ENCODE measurements at places on chromosomes 4 and X. TPM values are rescaled to one million over a fixed set of nuclear protein-coding genes. Genes with fewer than 3 reads are reported as not detected.
A peak's percentile ranks its signal among the peaks of the same experiment; 100 is the strongest.

The STBD1 gene
- total RNA-seq: 3.1 TPM

The SLC4A4 gene
- total RNA-seq: 0.90 TPM

The CXorf65 gene
- total RNA-seq: not detected

The ART3 gene
- total RNA-seq: 28.0 TPM

The SMIM31 gene
- not detected for total RNA-seq

The C4orf51 gene
- not detected for total RNA-seq

The RNF113A gene
- total RNA-seq: 14.3 TPM

DNA sequence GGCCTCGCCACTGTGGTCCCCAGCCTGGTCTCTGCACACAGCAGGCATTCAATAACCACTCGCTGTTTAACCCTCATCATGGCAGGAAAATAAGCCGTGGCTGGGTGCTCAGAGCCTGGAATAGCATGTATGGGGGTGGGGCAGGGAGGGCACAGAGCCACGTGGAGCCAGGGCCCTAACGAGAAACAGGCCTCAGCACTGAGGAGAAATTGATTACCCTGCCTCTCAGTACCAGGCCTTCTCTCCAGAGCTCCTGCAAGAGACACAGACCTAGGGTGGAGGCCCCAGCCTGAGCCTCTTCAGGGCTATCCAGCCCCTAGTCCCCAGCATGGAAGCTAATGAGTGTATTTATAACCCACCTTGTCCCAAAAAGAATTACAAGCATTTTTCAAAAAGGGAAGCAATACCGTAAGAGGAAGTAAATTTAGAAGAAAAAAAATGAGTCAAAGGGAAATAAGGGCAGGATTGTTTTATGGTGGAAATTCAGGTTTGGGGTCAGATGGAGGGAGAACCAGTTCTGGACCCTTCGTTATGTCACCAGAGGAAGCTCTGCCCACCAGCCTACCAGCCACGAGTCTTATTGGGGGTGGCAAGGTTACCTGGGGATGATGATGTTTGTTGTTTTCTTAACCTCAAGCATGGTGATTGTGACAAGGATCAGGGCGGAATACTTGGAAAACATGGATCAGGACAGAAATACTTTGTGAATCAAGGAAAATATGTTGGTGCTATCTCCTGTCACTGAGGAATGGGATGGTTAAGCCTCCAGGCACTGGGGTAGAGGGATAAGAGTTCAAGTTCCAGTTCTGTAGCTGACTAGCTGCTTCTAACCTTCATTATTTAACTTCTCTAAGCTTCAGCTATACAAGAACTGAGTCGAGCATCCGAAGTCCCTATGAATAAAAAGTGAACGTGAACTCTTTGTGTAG, 101.9 kb upstream of the RBPJ start:
- DNase-seq: no peak
- peak overlapping the region; percentile 63 for H3K27ac ChIP-seq
- H3K4me3 ChIP-seq: no peak overlapping the region
- no peaks in the 10 kb centered on the region for H3K36me3 ChIP-seq
- no peaks in the 10 kb centered on the region for H3K27me3 ChIP-seq
- peaks cover 19% of the 10 kb centered on the region for H3K4me1 ChIP-seq

DNA sequence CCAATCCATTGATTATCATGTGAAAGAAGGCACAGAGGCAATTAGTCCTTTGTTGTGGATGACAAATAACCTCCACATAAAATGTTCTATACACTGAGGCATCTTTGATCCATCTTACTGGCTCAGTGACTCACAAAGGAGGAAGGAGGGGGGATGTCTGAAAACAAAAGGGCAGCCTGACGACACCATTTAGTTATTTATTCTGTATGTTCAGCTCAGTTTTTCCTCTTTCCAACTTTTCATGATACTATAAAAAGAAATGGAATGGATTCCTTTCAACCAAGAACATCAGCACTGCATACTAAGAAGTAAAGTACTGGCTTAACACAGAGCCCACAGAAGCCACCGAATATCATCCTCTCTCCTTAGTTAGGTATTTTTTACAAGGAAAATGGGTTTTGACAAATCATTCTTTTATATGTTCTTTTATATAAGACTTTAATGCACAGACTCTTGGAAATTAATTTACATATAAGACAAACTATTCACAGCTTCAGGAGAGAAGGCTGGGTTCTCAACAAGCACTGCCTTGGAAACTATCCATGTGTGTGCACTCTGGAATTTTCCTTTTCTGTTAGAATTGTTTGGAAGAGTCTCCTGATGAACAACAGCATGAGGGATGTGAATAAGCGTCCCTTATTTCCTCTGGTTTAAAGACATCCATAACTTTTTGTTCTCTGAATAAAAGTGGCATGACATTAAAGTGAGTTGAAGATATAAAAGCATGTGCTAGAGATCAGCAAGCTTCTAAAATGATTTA, 135.6 kb downstream of the TSPAN5 start:
- H3K4me1 ChIP-seq: no peaks in the 10 kb centered on the region
- H3K36me3 ChIP-seq: no peaks in the 10 kb centered on the region
- no peak for DNase-seq
- H3K27ac ChIP-seq: peak overlapping the region; percentile 65
- no peak overlapping the region for H3K4me3 ChIP-seq

- no peak for DNase-seq
- no peak overlapping the region for H3K4me3 ChIP-seq
- H3K27me3 ChIP-seq: no peaks in the 10 kb centered on the region
Measured at GRCh38 chrX:149185087-149185486, 320.0 kb downstream of the IDS start.

DNA sequence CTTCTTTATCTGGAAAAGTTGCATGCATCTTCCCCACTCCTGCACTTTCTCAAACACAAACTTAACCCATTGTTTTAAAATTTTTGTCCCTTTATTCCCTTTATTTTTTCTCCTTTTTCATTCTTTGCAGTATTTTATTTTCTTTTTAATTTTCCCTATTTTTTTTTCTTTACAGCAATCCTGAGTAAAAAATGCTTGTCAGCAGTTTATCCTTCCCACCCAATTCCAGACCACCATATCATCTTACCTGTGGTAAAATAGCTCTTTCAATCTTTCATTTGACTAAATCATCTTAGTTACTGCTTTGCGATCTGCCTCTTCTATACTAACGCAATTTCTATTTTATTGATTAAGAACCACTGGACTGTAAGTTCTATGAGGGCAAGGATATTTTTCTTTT, 450.5 kb downstream of the KLHL4 start:
- no peak overlapping the region for H3K27ac ChIP-seq
- no peak for DNase-seq
- no peaks in the 10 kb centered on the region for H3K36me3 ChIP-seq
- H3K27me3 ChIP-seq: no peaks in the 10 kb centered on the region

DNA sequence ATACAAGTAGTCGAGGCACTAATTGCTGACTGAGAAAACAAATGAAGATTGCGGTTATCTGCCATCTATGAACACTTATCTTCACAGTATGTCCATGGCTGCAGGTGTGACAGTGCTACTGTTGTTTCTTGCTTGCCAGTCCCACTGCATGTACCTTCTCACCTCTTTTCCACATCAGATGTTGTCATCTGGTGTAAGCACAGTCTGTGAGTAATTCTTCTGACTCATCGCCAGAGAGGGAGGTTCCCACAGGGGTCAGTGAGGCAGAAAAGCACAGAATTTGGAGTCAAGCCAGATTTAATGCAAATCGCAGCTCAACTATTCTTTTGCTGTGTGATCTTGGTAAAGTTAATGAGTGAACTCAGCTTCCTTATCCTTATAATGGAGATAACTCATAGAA, 144.4 kb downstream of the GLRA2 start:
- H3K4me1 ChIP-seq: no peaks in the 10 kb centered on the region
- no peaks in the 10 kb centered on the region for H3K36me3 ChIP-seq
- no peaks in the 10 kb centered on the region for H3K27me3 ChIP-seq
- H3K4me3 ChIP-seq: no peak overlapping the region
- no peak for DNase-seq

DNA sequence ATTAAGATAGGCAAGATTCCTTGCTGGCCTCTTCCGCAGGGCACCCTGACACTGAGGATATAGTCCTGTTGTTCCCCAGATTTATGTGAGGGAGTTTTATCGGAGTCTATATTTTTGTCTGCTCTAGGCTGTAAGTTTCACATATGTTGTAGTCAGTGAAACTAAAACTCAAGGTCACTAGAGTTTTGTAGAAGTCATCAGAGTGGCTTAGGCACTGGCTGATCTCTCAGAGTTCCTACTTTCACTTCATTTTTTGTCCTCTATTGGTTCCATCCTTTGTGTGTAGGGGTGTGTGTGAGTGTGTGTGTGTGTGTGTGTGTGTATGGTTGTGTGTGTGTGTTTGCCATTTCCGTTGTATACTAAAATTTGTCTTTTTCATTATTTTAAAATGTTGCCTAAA, 577.5 kb downstream of the IQCM start:
- no peak overlapping the region for H3K4me3 ChIP-seq
- no peak for DNase-seq
- H3K27me3 ChIP-seq: no peaks in the 10 kb centered on the region
- H3K4me1 ChIP-seq: no peaks in the 10 kb centered on the region
- H3K36me3 ChIP-seq: no peaks in the 10 kb centered on the region

- H3K4me3 ChIP-seq: no peak overlapping the region
- no peaks in the 10 kb centered on the region for H3K4me1 ChIP-seq
- H3K36me3 ChIP-seq: no peaks in the 10 kb centered on the region
Measured at GRCh38 chr4:118760092-118760491, 74.9 kb downstream of the METTL14 start.

DNA sequence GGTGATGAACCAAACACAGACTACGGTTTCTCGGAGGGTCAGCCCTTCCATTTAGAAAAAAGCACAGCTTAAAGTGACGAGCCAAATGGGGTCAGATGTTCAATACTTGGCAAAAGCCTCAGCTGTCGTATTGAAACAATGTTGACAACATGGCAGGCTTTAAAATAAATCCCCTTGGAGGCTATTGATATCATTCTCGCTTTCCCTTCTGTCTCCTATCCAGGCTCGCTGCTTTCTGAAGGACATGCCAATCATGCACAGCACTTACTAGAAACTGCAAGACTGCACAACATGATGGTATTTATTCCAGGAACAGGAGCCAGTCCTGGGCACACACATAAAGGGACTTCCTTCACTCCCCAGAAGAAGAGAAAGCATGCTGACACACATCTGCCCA, 137.9 kb downstream of the SLC7A11 start:
- no peaks in the 10 kb centered on the region for H3K4me1 ChIP-seq
- no peak overlapping the region for H3K4me3 ChIP-seq
- H3K27ac ChIP-seq: no peak overlapping the region

DNA sequence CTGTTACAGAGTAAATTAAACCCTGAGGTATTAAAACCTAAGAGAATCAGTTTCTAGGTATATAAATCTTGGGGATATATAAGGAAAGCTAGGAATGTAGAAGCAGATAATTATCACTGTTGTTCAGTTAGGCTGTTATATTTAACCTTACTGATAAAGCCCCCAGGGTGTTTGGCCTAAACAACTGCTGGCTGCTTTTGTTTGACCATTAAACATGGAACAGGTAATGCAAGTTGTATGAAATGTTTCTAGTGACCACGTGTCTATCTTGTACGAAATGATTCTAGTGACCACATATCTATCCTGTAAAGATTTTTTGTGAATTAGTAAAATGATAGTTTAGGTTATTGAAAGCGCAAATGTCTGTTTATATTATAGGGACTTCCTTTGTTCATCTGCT, 52.6 kb downstream of the SGMS2 start:
- H3K4me3 ChIP-seq: no peak overlapping the region
- no peaks in the 10 kb centered on the region for H3K36me3 ChIP-seq
- no peaks in the 10 kb centered on the region for H3K27me3 ChIP-seq
- DNase-seq: no peak

DNA sequence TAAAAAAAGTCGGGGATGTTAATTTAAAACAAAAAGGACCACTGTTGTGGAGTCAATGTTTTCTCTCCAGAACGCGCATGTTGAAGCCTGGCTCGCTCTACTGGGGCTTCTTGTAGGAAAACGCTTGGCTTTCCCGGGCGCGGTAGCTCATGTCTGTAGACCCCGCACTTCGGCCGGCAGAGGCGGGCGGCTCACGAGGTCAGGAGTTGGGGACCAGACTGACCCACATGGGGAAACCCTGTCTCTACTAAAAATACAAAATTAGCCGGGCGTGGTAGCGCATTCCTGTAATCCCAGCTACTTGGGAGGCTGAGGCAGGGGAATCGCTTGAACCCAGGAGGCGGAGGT, 15.6 kb downstream of the NELFA start:
- no peak for DNase-seq
- H3K36me3 ChIP-seq: peaks cover 3% of the 10 kb centered on the region
- no peaks in the 10 kb centered on the region for H3K4me1 ChIP-seq
- no peak overlapping the region for H3K4me3 ChIP-seq
- no peak overlapping the region for H3K27ac ChIP-seq

- no peak overlapping the region for H3K27ac ChIP-seq
- H3K4me1 ChIP-seq: peaks cover 43% of the 10 kb centered on the region
- no peak overlapping the region for H3K4me3 ChIP-seq
- no peaks in the 10 kb centered on the region for H3K27me3 ChIP-seq
- H3K36me3 ChIP-seq: peaks cover 13% of the 10 kb centered on the region
- DNase-seq: no peak
Measured at GRCh38 chr4:148054275-148054674, 322.4 kb downstream of the ARHGAP10 start.

GRCh38 chr4:48967631-48968030, 18.4 kb upstream of the CWH43 start:
- H3K4me3 ChIP-seq: no peak overlapping the region
- H3K27ac ChIP-seq: no peak overlapping the region
- H3K36me3 ChIP-seq: no peaks in the 10 kb centered on the region
- no peaks in the 10 kb centered on the region for H3K4me1 ChIP-seq
- no peak for DNase-seq
- H3K27me3 ChIP-seq: no peaks in the 10 kb centered on the region

GRCh38 chr4:183200453-183200852, 101.4 kb downstream of the WWC2 start:
- H3K4me1 ChIP-seq: no peaks in the 10 kb centered on the region
- no peaks in the 10 kb centered on the region for H3K27me3 ChIP-seq
- no peaks in the 10 kb centered on the region for H3K36me3 ChIP-seq
- DNase-seq: no peak
- H3K27ac ChIP-seq: no peak overlapping the region
- H3K4me3 ChIP-seq: no peak overlapping the region

GRCh38 chr4:123120473-123120872, 198.1 kb upstream of the NUDT6 start:
- no peaks in the 10 kb centered on the region for H3K4me1 ChIP-seq
- DNase-seq: no peak
- H3K27me3 ChIP-seq: no peaks in the 10 kb centered on the region
- no peaks in the 10 kb centered on the region for H3K36me3 ChIP-seq
- H3K4me3 ChIP-seq: no peak overlapping the region
- no peak overlapping the region for H3K27ac ChIP-seq

Measured in tibial nerve (tissue), 4 donors.